ENCODE measurements at places on chromosomes 5 and 9.

DNA sequence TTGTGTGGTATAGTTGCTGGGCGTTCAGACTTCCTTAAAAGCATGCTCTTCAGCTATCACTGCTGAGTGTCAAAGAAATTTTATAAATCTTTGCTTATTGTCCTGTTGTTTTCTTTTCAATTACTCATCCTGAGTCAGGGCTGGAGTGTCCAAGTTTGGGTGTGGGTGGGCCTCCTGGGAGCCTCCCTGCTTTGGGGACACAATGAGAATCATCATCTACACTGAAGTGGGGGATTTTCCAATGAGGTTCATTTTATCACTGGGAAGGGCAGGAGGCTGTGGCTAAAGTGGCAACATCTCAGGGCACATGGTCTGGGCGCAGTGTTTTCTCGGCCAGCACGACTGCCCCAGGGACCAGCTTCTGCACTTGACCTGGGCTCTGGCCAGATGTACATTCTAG, 19.5 kb downstream of the GFPT2 start:
- no peak for DNase-seq

DNA sequence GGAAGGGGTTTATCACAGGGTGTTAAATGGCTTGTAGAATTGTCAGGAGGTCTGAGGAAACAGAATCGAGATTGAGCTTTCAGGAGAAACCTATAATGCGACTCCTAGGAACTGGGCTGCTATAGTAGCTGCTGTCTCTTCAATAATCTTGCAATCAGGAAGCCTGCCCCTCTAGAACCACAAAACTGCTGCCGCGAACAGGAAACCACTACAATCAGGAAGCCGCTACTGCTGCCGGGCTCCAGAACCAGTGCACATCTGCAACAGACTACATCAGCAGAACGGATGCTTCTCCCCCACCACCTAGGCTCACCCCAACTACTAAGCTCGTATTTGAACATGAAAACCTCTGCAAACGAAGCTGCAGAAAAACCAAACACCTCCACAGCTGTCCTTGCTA, 31.6 kb downstream of the TNFSF8 start:
- DNase-seq: no peak

DNA sequence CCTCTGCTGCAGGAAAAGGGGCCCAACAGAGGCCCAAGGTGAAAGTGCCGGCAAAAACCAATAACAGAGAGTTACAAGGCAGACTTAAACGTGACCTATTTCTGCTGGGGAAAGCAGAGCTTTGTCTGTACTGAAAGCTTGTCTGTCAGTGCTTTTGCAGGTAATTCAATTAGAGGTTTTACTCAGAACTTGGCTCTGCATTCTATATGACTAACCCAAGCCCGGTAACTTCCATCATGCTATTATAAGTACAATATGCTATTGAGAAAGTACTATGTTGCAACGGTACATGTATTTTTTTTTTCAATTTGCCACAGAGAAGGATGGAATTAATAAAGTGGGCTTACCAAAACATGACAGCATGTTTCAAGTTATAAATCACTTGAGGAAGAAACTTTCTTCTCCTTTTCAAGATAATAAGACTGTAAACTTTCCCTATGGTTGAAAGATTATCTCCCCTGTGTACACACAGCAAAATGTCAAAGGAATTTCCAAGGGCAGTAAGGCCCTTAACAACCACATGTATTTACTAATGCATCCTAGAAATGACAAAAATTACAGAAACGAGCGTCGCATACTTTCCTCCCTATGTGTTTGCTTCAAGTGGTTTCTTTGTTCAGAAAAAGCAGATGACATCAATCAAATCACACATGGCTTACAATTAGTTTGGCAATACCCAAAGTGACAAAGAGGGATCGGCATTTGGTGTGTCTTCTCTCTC, 282.4 kb downstream of the EFNA5 start:
- DNase-seq: no peak

- DNase-seq: no peak
These were observed 140.6 kb upstream of the SLC12A2 start for GRCh38 chr5:127943061-127943371.

DNA sequence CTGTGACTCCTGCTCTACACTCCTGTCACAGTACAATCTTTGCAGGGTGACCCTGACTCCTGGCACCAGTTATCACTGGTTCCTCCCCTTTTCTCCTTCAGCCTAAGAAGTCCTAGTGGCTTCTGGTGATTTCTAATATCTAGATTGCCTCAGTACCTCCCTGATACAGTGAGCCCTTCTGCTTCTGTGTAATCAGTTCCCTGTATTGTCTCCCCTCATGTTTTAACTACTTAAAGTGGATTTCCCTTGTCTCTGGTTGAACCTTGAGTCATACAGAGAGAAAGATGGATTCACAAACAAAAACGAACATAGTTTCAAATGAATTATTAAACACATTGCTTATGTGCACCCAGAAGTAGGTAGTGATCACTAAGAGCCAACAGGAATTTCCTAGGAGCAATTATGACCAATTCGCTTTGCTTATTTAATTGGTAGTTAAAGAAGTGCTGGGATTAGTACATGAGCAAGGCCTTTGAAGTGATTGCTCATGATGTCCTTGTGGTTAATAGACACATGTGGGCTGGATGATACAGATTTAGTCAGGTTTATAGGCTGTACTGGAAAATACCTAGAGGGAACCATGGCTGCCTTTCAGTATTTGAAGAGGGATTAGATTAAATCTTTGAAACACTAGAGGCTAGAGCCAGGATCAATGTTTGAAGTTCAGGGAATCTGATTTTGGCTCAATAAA, 145.8 kb upstream of the MEF2C start:
- no peak for DNase-seq

DNA sequence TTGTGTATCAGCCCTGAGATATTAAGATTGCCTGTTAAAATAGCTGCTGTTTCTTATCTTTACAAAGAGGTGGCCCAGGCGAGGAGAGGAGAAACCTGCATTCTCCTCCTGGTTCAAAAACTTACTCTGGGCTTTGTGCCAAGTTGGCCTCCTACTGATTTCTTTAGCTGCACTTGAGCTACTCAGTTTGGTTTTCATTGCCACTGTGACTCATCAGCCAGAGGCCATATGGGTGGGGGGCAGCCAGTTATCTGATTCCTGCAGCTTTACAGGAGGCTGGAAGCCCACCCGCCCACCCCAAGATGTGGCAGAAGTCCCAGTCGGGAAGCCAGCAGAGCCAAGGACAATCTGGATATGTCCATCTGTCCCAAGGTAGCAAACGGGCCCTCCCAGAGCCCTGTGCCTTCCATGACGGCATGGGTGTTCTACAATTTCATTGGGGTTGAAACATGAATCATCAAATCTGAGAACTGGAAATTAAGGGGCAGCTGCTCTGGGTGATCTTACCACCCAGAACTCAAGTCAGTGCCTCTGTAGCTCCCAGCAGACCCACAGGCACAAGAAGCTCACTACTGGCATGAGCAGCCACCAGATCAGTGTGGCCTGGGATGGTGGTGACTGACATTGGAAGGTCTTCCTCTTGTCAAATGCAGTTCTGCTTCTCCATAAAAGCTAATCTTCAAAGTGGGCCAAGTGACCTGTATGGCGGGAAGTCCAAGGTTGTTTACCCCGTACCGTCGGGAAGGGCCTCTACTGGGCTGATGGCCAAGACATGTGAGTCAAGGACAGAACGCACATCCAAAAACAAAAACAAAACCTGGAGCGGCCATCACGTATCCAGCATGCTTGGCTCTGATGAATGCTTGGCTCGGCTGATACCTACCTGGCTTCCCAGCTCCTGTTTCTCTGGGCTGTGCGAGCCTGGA, 15.6 kb downstream of the FCN2 start:
- peak; percentile 36 for DNase-seq

DNA sequence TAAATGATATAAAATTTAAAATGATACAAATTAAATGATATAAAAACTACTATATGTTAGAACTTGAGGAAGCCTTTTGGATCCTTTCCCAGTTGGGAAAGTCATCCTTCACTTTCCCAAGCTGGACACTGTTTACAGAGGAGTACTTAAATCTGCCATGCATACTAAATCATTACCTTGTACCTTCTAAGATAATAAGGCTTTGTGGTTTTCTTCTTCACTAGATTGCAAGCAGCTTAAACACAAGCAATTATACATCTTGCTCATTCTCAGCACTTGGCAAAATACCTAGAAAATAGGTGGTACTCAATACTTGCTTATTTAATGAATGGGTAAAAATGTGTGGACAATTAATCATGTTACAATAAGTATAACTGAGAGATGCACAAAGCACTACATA, 666.8 kb downstream of the PTPRD start:
- no peak for DNase-seq

DNA sequence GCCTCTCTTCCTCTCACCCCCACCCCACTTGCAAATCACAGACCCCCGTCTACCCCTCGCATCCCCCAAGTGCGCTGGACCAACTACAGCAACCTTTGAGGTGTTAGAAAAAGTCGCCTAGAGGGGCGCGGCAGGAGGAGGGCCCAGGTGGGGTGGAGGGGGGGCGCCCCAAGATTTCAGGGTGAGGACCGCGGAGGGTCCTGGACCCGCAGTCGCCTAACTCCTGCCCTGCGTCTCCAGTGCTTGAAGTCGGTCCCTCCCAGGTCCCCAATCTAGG, 379 bp upstream of the EGFLAM start:
- DNase-seq: no peak

DNA sequence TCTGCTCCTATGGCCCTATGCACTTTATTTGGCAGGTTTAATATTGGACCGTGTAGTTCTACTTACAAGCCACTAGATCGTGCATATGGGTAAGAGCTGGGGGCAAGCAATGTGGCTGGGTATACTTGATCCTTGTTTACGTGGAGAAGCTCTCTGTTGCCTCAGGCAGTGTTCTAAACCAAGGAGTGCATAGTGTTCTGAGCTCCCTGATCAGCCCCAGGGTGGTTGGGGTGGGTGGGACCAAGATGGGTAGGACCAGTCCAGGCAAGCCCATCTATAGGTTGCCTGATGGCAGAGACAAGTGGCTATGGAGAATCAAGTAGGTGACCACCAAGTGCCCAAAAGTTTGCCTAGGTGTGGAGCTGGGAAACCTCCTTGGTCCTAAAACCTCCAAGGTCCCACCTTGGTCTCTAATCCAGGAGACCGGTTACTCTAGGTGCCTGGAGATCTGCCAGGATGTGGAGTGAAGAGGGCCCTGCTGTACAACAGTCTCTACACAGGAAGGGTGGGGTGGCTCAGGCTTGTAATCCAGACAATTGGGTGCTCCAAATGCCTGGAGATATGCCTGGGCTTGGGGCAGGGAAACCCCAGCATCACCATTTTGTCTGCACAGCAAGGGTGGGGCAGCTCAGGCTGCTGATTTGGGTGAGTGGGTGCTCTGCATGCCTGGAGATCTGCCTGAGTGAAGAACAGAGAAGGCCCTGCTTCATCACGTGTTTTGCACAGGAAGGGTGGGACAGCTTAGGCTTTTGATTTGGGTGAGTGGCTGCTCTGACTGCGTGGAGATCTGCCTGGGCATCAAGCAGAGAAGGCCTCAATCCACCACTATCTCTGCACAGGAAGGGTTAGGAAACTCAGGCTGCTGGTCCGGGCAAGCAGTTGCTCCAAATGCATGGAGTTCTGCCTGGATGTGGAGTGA, 659.8 kb downstream of the TLE4 start:
- no peak for DNase-seq

DNA sequence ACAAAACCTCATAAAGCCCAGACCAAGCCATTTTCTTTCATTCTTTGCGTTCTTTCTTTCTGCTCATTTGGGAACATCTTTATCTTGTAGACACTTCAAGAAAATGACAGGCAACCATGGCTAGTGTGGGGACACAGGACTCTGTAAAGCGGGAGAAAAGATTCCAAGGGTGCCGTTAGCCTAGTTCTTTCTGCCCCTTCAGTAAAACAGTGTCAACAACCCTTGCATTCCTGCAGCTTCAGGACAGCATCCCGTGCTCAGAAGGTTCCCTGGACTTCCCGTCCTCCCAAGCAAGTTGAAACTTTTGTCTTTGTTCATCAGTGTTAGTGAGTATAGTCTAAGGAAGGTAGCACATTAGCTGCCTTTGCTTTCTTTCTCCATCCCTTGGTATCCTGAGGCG, 41.9 kb downstream of the TAS2R1 start:
- DNase-seq: no peak

- no peak for DNase-seq
These were observed 91.7 kb downstream of the HRH2 start for GRCh38 chr5:175749591-175749990.

DNA sequence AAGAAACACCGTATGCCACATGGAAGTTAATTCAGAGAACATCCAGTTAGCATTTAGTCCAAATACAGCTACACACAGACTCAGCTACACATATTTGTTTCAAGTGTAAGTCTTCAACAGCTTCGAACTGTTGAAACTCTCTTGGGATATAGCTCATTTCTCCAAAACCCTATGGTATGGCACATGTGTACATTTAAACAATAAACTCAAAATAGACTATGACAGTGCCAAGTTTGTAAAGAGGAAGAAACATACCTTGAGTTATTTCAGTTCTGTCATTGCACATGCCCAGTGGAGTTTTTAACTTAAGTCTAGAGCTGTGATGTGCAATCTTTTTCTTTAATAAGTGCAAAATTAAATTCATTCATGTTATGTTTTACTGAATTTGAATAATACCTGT, 155.1 kb upstream of the RAI14 start:
- DNase-seq: no peak

Data from mesothelial cell of epicardium (in vitro differentiated cells).